Lung (tissue), 17 donors: ENCODE measurements at places on chromosomes 3 and 15. TPM values are rescaled to one million over a fixed set of nuclear protein-coding genes. Genes with fewer than 3 reads are reported as not detected.

DNA sequence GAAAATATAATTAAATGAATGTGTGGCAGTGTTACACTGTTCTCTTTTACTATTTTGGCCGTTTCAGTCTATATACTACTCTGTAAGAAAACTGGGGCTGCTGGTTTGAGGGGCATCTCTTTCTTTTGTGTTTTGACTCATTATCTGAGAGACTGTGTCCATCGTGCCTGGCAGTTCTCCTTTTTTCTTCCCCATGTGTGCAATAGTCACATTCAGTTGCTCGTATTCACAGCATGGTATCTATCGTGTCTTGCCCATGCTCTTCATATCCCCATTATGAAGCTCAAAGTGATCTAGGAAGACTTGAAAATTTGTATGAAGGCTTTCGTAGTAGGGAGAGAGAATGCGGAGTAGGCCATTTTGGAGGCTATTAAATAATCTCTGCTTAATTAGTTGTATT, 29.8 kb upstream of the FAH start:
- peaks cover 3% of the 10 kb centered on the region for H3K36me3 ChIP-seq
- no peak for DNase-seq
- H3K27ac ChIP-seq, result no peak overlapping the region
- no peaks in the 10 kb centered on the region for H3K4me1 ChIP-seq

DNA sequence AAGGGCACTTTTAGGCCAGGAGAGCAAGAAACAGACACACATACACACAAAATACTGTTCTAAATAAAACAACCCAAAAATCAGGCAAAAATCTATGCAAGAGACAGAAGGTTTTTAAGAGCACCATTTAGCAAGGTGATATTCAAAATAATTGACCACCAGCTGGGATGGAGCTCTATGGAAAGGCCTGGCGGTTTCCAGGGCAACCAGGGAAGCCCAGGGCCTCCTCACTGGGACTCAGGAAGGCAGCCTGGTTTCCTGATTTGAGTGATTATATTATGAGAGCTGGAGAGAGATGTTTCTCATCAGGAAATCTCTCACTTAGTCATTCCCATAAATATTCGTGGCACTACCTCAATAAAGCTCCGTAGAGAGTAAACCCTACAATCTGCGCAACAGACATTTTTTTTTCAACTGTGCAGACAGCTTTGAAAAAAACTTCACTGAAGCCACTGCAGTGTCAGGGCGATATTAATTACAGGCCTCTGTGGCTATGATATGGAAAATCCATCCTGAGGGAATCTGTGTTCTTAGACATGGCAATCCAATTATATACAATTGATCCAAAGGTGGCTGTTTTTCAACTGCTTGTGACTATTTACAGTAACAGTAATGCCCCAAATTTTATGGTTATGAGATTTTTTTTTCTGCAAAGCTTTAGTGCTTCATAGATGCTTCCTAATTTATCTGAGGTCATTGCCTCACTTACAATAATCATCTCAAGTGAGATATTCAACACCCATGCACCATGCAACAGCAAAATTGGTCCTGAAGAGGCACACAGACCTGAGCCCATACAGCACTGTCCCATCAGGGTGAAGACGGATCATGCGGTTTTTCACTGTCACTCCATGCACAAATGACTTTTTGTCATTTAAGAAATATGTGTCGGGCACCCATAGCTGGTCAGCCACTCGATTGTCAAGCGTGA, 152.1 kb downstream of the GABRB3 start:
- no peak for DNase-seq
- no peaks in the 10 kb centered on the region for H3K4me1 ChIP-seq
- no peak overlapping the region for H3K4me3 ChIP-seq
- H3K36me3 ChIP-seq, result no peaks in the 10 kb centered on the region
- no peak overlapping the region for H3K27ac ChIP-seq

The TUSC7 gene
- polyA plus RNA-seq, result not detected

The CCR9 gene
- polyA plus RNA-seq, result 0.09 TPM

The GNAT1 gene
- polyA plus RNA-seq, result 0.05 TPM

The VEPH1 gene
- 14.6 TPM for polyA plus RNA-seq

GRCh38 chr3:114389156-114389555, 95.3 kb downstream of the TIGIT start:
- no peak for DNase-seq
- peaks cover 2% of the 10 kb centered on the region for H3K4me1 ChIP-seq
- no peaks in the 10 kb centered on the region for H3K27me3 ChIP-seq
- H3K4me3 ChIP-seq, result no peak overlapping the region
- no peak overlapping the region for H3K27ac ChIP-seq
